NT2/D1 (cell line): ENCODE measurements at places on chromosomes 7 and 10.

DNA sequence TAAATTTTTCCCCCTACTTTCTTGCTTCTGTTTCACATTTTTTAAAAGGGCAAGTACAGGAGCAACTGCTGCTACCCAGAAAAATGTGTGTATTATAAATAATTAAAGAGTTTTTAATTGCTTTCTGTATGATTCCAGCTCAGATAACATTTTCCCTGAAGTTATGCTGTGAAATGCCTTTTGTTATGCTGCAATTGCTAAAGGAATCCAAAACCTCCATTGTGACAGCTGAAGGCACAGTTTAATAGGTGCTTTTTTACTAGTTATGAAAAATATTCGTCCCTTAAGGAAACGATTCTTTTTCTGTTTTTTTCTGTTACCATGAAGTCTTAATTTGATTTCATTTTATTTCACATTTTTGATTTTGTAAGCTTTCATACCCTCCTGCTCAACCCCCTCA lies 83.2 kb downstream of the ZNRF2 start:
- DNase-seq = no peak

DNA sequence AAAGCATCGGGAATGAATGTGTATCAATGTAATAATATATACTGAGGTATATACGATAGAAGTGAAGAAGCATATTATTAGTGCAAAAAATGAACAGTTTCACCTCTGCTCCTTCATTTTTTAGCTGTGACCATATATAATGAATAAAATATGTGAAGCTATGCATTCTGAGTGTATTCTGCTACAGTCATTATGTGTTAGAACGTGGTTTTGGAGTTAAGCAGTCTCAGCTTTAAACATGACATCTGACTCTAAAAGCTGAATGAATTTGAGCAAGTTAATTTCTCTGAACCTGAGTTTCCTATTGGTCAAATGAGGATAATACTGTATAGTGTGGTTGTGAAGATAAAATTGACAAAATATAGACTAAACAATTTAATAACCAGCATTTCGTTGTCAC lies 358.1 kb downstream of the SUGCT start:
- DNase-seq = no peak

DNA sequence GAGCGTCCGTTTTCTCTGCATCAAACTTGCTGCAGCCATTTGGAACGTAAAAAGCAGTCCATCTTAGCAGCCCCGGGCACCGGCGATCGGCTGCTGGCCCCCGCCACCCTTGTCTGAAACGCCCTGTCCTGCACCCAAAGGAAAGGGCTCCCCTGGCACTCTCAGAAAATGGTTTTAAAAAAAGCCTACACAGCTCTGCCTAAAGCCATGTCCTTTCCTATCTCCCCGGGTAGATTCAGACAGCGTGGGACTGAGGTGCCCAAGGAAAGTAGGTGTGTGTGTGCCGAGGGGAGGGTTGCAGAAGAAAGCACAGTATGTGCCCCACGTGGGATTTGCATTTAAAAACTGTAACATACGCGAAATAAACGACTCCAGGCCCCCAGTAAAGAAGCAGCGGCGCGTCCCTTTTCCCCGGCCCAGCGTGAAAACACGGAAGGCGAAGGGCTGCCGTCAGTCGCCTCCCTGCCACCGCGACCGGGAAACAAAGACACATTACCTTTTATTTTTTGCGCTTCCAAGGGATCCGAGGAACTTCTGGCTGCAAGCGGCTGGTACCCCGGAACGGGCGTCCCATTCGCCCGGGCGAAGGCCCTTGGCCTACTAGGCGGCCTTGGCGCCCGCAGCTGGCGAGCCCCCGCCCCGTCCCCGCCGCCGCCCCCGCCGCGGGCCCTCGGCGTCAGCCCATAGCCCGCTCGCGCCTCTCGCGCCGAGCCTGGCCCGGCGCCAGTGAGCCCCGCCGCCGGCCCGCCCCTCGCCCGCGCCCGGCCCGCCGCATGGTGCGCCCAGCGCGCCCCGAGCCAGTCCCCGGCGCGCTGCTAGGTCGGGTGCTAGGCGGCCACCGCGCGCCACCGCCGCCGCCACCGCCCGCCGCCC lies 304.6 kb downstream of the PRPF18 start:
- DNase-seq = no peak

- DNase-seq = no peak
Measured at GRCh38 chr10:85433248-85433647, 933.3 kb downstream of the GRID1 start.

GRCh38 chr10:102300278-102300843 lies 55.0 kb downstream of the GBF1 start:
- no peak for DNase-seq

DNA sequence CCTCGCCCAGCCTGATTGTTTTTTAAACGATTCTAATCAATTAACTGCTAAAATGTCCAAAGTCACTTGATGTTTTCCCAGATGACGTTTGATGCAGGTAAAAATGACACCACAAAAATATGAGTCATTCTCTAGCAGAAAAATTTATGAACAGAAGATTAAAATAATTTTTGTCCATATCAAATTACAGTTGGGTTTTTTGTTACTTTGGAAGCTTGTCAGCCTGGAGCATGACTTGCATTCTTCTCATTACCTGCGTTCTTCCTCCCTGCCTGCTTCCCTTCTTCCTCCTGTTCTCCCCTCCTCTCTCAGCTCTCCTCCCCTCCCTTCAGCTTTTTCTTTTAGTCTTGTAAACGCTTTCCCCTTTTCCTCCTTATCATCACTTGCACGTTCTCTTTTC lies 18.7 kb downstream of the IL15RA start:
- no peak for DNase-seq

DNA sequence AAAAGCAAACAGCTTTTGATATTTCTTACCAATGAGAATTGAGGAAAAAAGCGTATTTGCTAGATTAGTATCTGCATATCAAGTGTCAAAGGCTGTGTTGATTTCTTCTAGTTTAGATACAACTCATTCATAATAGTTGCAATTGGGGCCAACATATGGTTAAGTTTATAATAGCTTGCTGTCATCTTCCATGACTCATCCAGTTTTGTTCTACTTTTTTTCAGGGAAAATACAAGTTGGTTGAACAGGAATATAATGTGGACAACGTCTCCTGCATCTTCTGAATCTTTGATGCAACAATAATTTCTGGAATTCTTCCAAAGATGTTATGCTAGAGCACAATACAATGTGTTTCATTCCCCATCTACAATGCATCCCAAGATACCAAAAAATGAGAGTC lies 182.0 kb downstream of the THSD7A start:
- no peak for DNase-seq

GRCh38 chr10:58952162-58952601 lies 224.3 kb upstream of the PHYHIPL start:
- no peak for DNase-seq

GRCh38 chr7:139109188-139109982 lies at the start of gene ZC3HAV1:
ZC3HAV1 (minus strand) TSS chr7:139109720; CDS start chr7:139109331, 389 bp downstream.
- no peak for DNase-seq

DNA sequence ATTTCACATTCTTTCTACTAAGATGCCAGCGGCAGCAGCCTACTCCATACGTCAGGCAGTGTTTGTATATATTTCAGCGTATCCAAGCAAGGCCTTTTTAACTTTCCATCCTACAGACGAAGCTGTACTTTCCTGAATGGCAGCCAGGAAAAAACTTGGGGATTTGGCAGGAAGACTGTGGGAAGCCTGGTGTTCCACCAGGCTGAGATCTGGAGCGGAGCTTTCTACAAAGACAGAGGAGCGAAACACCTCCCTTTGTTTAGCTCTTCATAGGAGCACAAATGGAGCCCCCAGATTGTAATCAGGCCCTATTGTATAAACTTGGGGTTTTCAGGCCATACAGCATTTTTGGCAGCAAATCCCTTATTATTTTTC lies 143.8 kb downstream of the TES start:
- no peak for DNase-seq

DNA sequence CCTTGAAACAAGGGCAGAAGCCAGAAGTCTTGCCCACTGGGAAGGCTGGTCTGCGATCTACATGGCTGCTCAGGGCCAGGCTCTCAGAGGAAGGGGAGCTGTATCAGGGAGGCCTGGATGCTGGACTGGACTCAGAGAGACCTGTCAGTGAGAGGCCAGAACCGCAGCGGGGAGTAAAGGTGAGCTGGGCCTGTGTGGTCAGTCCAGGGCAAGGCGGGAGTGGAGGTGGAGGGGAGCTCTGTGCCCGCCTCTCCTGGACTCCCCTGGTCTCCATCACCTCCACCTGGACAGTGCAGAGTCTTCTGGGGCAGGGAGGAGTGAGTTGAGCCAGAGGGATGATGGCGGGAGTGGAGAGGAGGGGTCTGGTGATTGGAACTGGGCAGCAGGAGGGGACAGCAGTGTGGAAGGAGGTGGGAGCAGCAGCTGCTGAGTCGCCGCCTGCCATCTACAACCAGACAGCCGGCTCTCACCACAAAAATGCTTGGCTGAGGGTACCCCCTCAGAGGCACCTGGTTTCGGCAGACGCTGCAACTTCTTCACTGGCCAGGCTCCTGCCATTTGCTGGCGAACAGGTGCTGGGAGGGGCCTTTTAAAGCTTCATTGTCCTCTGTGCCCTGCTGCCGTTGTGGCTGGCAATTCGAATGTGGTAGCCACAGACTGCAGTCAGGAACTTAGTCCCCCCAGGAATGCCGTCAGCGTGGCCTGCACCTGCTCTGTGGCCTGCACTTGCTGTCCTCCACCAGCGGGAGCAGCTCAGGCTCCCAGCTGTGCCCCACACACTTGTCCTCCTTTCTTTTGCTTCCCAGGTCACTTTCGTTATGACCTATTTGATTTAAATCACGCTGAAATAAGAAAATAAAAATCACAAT lies 3.5 kb downstream of the RASSF4 start:
- no peak for DNase-seq

DNA sequence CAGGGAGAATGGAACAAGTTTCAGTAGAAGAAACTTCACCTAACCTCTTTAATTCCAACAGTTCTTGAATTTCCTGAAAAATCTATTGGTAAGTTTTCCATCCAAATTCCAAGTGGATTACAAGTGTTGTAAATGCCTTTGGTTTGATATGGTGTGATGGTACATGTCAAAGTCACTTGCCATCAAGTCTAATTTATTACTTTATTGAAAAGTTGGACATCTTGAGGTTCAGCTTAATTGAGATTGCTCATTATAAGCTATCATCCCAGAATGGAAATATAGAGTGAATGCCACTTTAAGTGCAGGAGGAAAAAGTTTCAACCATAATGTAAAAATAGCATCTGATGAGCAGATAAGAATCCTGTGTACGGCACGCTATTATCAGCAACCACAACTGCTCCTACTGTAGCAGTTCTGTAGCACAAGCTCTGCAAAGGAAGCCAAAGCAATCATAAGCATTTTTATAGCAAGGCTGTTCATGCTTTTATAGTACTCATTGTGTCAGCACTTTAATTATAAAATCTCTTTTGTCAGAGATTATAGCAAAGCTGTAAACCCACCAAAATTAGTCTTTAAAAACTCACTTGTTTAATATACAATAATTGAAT lies 991.8 kb upstream of the PHF14 start:
- no peak for DNase-seq

DNA sequence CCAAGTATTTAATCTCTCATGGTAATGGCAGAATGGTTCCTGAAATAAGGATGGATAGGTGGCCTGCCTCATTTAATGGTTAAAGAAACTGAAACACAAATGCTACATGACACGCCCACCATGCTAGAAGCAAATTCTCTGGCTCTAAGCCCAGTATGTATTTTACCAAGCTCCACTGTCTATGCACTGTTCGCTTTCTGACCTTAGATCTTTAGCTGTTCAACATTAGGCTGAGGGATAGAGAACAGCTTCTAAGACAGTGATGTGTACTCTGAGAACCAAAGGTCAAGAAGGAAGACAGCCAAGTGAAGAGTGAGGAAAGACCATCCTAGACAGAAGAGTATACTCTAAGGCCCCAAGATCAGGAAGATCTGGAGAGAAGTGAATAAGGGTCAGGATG lies 26.6 kb downstream of the FAM3C start:
- no peak for DNase-seq

DNA sequence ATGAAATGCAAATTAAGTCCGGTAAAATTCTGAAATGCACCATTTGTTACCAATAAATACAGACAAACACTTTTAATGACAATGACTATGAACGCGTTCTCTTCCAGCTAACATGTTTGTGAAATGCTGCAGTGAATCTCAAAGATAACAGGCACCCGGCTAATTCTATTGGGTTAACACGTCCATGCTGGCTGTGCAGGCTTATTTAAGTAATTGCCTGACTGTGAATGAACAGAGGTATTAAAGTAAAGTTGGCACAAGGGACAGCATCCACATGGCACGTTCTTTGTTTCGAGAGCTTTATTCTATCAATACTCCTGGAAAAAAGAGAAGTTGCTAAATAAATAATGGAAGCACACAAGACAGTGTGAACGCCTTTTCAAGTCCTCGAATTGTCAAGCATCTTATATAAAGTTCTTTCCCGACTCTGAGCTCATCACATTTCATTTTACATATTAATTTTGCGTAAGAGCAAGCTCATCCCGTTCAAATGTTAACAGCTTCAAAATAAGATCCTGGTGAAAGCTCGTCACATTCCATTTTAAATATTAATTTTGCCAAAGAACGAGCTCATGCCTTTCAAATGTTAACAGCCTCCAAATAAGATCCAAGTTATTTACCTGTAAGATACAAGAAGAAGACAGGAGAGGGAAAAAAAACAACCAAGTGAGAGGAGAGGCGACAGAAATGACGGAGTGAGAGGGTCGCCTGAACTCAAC lies 111.3 kb upstream of the RHEB start:
- DNase-seq = no peak

- DNase-seq = no peak
Measured at GRCh38 chr10:62277971-62278370, 9.3 kb upstream of the RTKN2 start.

DNA sequence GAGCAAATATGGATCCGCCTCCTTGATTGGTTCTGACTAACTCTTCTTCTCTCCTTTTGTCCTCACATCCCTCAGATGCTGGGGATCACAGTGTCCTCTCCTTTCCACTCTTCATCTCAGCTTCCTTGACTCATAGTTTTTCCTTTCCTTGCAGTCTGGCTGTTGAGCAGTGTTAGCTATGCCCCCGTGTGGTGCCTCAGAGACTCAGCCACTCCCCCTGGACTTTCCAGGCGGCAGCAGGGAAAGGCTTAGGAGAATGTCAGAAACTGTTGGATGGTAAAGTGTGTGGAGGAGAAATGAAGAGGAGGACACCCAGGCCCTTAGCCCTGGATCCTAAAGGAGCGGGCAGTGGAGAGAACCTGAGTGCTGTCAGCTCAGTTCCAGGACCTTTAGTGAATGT lies 267.5 kb downstream of the CELF2 start:
- DNase-seq = no peak

DNA sequence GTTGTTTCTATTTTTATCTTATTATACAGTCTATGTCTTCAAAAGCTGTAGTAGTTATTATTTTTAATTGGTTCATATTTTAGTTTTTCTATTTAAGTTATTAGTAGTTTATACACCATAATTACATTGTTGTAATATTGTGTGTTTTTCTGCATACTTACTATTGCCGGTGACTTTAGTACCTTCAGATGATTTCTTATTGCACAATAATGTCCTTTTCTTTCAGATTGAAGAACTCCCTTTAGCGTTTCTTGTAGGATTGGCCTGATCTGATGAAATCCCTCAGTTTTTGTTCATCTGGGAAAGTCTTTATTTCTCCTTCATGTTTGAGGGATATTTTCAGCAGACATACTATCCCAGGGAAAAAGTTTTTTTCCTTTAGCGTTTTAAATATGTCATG lies 74.3 kb upstream of the CREB5 start:
- DNase-seq = no peak
